ENCODE measurements at places on chromosomes 6 and 20.

- no peak for DNase-seq
Observed at GRCh38 chr20:17838921-17839320, 129.7 kb downstream of the SNX5 start.

DNA sequence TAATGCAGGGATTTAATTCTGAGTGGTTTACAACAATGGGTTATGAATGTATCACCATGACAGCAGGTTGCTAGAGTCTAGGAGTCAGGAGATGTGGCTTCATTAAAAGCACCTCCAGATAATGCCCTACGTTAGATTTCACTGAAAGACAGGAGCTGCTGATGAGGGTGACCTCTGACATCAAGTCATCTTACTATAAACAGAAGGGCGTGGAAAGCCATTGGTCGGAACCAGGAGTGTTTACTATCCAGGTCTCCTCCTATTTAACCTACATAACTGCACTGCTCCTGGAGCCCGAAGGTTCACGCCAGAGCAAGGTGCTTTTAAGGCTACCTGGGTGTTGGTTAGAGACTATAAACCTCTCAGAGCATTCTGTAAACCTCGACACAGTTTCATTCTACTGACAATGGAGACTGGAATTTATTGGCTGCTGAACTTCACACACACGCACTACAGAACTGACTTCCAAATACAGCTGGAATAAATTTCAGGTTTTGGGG, 128.7 kb downstream of the EYA4 start:
- DNase-seq: no peak

DNA sequence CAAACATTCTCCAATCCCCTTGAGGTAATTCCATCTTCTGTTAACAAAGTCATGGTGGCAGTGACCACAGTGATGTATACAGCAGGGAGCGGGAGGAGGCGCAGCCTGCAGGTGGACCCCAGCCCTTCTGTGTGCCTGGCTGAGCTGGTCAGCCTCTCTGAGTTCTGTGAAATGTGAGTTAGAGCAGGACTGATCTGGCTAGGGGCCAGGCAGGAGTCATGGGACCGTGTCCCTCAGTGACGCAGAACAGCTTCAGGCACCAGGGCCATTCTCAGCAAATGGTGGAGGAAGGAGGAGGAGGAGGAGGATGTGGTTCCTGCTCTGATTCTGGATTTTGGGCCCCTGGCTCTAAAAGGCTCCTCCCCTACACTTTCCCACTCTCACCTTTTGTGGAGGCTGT, 6.9 kb downstream of the PHACTR3 start:
- no peak for DNase-seq

DNA sequence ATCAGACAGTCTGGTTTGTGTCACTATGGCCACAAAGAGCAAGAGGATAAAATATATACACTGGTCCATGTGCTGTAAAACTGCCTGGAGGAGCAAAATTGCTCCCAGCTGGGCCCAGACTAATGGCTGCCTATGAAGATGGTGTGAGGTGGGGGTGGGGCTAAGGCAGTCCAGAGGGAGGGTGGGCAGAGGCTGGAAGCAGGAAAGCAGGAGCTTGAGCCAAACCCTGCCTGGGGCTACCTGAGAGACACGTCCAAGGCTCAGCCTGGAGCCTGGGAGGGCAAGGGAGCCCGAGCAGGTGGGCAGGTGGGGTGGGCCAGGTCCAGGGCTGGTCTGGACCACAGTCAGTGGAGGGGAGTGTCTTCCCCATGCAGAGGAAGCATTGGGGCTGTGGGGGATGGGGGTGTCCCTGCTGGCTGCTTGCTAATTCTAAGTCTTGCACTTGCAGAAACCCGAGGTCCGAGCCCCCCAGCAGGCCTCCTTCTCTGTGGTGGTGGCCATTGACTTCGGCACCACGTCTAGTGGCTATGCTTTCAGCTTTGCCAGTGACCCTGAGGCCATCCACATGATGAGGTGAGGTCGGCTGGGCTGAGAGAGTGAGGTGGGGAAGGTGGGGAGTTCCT, 9.5 kb downstream of the HSPA12B start:
- no peak for DNase-seq

GRCh38 chr6:159095616-159096015, 50.8 kb upstream of the TAGAP start:
- no peak for DNase-seq

DNA sequence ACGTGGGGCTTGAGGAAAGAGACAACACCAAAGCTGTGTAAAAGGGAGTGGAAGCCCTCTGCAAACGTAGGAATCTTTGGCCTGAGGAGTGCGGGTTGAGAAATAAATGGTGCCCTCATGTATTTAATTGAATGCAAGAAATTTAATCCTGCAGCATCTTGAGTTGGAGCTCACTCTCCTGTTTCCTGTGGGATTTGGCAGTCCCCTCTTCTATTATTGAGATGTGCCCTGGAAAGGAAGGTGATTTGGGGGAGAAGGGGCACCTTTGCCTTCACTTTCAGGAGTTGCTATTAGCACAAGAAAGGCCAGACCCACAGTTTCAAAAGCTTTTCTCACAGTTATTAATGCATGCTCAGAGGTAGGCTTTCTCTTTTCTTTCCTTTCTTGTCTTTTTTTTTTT, 201.4 kb upstream of the HDDC2 start:
- no peak for DNase-seq

DNA sequence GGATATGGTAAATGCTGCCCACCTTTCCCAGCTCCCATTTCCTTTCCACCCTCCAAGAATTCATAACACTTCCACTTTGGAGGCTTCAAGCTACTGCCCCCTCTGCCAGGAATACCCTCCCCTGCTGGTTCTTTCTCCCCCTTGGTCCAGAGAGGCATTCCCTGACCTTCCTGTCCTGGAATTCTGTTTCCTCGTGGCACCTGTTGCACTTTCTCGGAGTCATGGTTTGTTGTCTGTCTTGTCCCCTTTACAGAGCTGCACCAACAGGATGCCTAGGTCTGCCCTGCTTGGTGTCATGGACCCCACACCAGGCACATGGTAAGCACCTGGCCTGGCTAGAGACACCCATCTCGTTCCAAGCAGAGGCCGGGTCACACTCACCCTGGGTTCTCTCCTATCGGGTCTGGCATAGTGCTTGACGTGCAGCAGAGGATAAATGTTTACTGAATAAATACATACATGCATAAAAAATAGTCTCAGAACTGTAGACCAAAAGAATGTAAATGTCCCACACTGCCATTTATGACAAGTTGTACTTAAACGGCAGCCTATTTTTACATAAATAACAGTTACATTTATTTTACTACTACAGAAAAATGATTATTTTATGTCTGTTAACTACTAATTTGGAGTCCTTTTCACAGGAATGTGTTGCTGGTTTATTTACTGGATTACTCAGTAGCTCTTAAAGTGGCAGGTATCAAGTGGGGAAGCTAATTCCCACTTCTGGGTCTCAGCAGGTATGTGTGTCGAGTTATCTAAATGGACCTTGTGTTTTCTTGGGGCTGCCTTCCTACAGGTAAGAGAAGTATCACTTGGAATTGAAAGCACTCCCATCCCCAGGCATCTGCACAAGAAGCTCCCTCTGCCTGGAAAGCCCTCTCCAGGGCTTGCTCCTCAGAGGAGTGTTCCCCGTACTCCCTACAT, 69.3 kb downstream of the KIF13A start:
- no peak for DNase-seq

- DNase-seq: no peak
Observed at GRCh38 chr20:63530788-63531160, 6.4 kb downstream of the PTK6 start.

DNA sequence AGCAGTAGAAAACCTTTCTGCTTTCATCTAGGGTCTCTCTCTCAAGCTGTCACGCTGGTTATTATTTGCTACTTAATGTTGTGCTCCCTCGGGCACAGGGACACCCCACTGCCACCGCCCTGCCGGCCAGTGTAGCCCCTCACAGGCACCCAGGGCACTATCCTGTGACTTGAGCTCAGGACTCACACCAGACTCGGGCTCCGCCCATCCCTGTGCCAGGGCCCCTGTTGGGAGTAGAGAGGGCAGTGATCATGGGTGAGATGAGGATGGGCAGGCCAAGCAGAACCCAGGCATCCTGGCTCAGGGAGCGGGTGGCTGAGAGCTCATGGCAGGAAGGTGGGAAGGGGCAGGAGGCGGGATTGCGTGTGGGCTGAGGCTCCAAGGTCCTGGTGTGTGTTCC, 371.9 kb downstream of the ZFAND3 start:
- DNase-seq: no peak

DNA sequence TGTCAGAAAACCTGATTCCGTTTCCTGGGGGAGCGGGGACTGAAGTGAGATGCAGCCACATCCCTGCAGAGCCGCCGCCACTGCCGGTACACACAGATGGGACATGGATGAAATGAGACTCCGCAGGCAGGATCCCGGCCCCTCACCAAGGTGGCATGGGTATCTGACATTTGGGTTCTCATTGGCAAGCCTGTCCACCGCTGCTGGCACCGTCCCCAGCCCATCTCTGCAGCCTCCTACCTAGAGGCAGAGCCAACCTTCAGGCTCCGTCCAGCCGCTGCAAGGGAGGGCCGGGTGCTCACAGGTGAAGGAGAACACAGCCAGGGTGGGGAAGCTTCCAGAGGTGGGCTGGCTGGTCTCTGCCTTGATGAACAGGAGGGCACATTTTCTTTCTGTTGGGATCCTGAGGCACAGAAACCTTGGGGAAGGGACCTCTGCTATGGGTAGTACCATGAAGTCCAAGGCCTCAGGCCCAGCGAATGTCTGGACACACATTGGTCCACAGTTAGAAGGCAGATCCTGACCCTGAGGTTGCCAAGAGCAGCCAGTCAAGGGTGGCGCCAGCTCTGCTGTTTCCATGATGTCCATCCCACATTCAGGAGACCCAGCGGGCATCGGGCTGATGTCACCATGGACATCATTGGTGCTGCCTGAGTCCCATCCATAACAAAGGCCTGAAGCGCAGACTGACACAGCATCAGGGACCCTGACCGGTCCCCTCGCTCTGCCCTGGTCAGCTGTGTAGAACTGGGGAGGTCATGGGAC, 177.4 kb downstream of the TAF4 start:
- no peak for DNase-seq

GRCh38 chr20:23145281-23145700, 59.2 kb upstream of the CD93 start:
- no peak for DNase-seq

DNA sequence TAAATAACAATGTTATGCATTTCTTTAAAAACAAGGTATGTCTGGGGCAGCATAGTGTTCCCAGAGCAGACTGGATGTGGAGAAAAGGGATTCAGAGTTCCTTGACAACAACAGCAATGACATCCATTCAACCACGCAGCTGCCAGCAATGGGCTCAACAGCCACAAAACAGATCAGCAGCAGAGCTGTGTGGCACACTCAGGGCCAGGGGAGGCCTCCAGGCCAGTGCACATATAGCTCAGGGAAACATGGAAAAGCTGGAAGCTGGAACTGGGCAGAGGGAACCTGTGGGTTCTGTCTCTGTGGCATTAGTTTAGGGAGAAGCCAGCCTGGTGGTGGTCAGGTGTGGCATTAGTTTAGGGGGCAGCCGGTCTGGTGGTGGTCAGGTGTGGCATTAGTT, 148.3 kb downstream of the SMOC2 start:
- no peak for DNase-seq

GRCh38 chr6:22112461-22112860, 184.4 kb downstream of the PRL start:
- no peak for DNase-seq

- no peak for DNase-seq
Observed at GRCh38 chr20:60281295-60281694, 323.1 kb downstream of the CDH26 start.

GRCh38 chr20:62816884-62817873, at the start of gene COL9A3:
COL9A3 (plus strand) TSS chr20:62817050; CDS start chr20:62817065, 15 bp downstream.
- no peak for DNase-seq

DNA sequence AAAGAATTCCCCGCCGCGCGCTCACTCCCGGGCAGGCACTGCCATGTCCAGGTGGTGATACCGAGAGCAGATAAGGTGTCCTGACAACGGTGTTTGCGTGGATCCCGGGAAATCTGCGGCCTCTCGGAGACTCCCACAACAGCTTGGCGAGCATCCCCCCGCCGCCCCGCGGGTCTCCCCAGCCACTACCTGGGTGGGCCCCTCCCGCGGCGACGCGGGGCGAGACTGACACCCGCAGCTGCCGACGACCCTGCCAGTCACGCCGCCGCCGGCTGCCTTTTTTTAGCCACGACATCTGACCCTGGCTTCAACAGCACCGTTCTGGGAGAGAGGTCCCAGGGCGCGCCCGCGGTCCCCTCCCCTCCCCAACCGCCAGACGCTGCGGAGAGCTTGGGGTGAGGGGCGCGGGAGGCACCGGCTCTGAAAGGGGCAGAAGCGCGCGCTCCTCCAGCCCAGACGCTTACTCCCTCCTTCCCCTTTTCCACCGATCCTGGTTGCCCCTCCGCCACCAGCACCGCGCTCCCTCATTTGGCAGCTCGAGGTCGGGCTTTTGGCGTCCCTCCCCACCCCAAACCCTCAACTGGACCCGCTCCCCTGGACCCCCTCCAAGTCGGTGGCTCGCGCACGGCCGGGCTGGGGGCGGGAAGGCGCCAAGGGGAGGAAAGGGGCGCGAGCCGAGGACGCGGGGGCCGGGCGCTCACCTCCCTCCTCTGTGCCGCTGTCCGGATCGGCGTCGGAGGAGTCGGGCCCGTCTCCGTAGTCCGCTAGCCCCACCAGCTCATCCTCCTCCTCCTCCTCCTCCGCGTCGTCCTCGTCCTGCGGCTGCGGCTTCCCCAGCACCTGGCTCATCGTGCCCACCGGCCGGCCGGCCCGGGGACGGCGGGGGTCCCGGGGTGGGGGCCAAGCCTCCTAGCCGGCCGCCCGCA, 665 bp downstream of the RRAGD start:
- DNase-seq: peak; percentile 57

DNA sequence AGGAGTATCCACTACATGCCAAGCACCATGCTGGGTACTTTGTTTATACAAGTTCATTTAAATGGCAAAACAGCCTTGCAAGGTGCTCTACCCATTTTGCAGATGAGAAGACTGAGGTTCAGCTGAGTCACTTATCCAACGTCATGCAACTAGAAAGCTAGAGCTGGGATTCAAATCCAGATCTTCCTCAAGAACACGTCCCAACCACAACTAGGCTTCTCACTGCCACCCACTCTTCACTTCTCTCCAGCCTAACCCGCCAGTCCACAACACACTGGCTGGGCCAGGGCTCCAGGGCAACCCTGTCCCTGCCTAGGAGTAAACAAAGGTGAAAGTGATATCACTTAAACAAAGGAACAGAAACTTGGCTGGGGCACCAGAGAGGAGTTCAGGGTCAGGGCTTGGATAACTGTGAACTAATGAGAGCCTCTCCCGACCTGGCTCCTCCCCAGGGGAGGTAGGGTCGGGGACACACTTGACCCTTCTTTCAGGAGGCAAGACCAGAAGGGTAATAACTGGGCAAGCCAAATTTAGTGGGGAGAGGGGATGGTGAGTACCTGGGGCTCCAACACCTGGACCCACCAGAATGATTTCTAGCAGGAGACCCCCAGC, 7.9 kb downstream of the SDC4 start:
- no peak for DNase-seq

- no peak for DNase-seq
Observed at GRCh38 chr6:155485756-155486155, 30.1 kb upstream of the NOX3 start.
